ENCODE measurements at places on chromosomes 1 and 21. TPM values are rescaled to one million over a fixed set of nuclear protein-coding genes. Genes with fewer than 3 reads are reported as not detected.

KCNE2 gene
- not detected for total RNA-seq

RXFP4 gene
- not detected for total RNA-seq

TNFAIP8L2 gene
- not detected for total RNA-seq

DNAJC6 gene
- 54.6 TPM for total RNA-seq

VAMP3 gene
- total RNA-seq = 21.3 TPM

C1orf94 gene
- not detected for total RNA-seq

KRTAP13-2 gene
- total RNA-seq = not detected

S100A7 gene
- not detected for total RNA-seq

MROH9 gene
- total RNA-seq = not detected

ANKRD34A gene
- 0.59 TPM for total RNA-seq

F5 gene
- total RNA-seq = not detected

STK40 gene
- total RNA-seq = 52.9 TPM

SLC6A9 gene
- 8.9 TPM for total RNA-seq

HIVEP3 gene
- total RNA-seq = 15.1 TPM

TMEM63A gene
- 1.1 TPM for total RNA-seq

RGS16 gene
- 37.2 TPM for total RNA-seq

SPOCD1 gene
- 0.74 TPM for total RNA-seq

TRIM63 gene
- not detected for total RNA-seq

FCRL4 gene
- total RNA-seq = not detected

SLC44A5 gene
- 15.4 TPM for total RNA-seq

TEX38 gene
- total RNA-seq = not detected

ELAVL4 gene
- total RNA-seq = 477 TPM

LCE2C gene
- total RNA-seq = not detected

KCND3 gene
- total RNA-seq = 3.7 TPM

RHD gene
- total RNA-seq = not detected

GFI1 gene
- not detected for total RNA-seq

IGSF9 gene
- total RNA-seq = 23.4 TPM

MYBPHL gene
- total RNA-seq = 0.64 TPM

HPCAL4 gene
- total RNA-seq = not detected

PLEKHN1 gene
- total RNA-seq = 0.29 TPM

DDR2 gene
- total RNA-seq = 4.4 TPM

AKR7A3 gene
- total RNA-seq = 1.9 TPM

OR2T35 gene
- not detected for total RNA-seq

MXRA8 gene
- total RNA-seq = 7.7 TPM

SPRR1B gene
- not detected for total RNA-seq

KCNN3 gene
- 3.8 TPM for total RNA-seq

S100B gene
- not detected for total RNA-seq

LORICRIN gene
- total RNA-seq = not detected

TMEM240 gene
- 24.4 TPM for total RNA-seq

KNCN gene
- total RNA-seq = not detected

ZNF683 gene
- total RNA-seq = not detected

FCGR2B gene
- total RNA-seq = not detected

OR2T29 gene
- not detected for total RNA-seq

TCHHL1 gene
- total RNA-seq = not detected

TSPAN2 gene
- total RNA-seq = 11.2 TPM

PTPRF gene
- total RNA-seq = 171 TPM

MORN1 gene
- 10.8 TPM for total RNA-seq
